ENCODE measurements at places on chromosomes 7 and 10.
A peak's percentile ranks its signal among the peaks of the same experiment; 100 is the strongest.

DNA sequence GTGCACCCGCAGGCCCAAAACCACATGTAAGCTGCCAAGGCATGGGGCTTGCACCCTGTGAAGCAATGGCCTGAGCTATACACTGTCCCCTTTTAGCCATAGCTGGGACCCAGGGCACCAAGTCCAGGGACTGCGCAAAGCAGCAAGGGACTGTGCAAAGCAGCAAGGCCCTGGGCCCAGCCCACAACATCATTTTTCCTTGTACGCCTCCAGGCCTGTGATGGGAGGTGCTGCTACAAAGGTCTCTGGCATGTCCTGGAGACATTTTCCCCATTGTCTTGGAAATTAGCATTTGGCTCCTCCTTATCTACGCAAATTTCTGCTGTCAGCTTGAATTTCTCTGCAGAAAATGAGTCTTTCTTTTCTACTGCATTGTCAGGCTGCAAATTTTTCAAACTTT, 24.8 kb downstream of the ARHGAP19 start:
- DNase-seq, result no peak

DNA sequence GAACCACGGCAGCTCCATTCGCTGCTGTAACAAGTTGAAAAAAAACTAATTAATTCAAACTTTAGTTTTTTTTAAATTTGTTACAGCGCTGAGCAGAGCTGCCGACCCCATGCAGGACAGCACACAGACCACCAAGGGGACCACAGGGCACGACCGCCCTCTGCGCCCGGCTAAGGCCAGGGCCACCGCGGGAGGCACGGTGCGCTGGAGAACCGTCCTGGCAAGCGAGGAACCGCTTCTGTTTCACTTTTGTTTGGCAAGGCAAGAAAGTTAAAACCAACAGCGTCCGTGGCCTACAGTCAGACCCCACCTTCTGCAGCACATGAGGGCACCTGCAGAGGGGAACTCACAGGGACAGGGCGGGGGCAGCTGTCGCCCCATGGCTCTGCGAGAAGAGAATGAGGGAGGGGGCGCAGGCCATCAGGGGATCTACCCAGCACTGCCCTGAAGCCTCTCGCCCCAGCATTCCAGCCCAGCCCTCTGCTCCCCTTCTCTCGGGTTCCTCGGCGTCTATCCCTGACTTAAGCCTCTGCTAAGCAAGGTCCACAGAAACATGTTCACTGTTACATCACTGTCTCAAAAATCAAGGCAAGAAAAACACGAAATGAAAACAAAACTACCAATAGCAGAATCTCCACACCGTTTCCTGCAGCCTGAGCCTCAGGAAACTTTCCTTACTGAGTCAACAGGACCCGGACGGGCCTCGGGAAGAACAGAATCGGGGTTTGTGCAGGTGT, 204.4 kb downstream of the DIP2C start:
- peak; percentile 19 for DNase-seq

DNA sequence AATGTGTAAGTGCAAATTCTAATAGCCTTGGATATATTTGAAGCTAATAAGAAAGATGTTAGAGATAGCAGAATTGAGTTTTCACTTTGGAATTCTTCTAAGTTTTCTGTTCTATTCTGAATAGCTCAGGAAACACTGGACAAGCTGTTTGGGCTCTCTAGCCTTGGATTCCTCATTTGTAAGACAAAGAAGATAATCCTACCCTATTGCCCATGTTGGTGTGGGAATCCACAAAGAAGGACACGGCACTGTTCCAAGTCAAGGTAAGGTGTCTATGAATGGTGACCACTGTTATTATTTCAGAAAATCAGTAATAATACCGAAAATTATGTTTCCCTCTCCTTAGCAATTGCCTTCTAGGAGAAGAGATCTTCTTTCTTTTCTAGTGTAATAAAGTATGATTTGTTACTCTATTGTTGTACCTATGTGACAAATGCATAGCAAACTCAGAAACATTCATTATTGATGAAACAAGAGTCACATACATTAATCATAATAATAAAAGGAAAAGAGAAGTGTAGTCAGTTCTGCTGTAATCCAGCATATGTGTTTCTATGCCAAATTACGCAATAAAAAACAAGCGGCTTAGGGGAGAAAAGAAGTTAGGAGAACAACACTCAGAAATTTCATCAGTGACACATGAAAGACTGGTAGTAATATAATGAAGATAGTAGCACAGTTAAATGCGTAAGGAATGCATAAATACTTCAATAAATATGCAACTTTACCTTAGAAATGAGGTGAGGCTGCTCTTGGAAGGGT, 1012.3 kb upstream of the PHF14 start:
- DNase-seq, result no peak

DNA sequence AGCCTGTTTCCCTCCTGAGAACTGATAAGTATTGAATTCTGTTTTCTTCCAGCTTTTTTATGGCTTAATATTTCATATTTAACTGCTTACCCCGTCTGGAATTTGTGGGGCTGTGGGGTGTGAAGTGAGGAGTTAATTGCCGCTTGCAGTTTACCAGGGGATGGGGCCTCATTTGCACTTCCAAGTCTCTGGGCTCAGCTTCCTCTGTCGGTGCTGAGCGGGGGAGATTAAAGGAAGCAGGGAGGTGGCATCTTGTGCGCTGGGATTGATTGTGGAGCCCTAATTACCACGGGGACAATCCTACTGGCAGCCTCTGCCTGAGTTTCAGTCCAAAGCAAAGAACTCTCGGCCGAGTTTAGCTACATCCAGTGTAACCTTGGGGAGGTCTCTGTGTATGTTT, 33.4 kb downstream of the ELFN1 start:
- DNase-seq, result no peak

GRCh38 chr7:113289140-113289740, 170.9 kb upstream of the SMIM30 start:
- no peak for DNase-seq

DNA sequence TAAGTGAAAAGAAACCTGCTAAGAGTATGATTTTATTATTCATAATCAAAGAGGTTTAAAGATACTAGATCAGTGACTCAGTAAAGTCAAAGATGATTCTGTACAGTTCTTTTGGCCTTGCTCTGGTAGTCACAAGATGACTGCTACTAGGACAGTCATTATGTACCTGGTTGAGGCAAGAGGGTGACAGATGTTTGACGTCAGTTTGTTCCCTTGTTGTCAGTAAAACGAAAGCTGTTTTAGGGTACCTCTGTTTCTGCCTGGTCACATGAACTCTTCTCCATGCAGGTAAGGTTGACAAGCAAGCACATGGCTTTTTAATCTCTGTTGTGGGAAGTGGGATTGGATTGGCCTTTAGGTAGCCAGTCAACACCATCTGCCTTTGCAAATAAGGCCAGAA, 308.0 kb downstream of the EXOC4 start:
- no peak for DNase-seq

DNA sequence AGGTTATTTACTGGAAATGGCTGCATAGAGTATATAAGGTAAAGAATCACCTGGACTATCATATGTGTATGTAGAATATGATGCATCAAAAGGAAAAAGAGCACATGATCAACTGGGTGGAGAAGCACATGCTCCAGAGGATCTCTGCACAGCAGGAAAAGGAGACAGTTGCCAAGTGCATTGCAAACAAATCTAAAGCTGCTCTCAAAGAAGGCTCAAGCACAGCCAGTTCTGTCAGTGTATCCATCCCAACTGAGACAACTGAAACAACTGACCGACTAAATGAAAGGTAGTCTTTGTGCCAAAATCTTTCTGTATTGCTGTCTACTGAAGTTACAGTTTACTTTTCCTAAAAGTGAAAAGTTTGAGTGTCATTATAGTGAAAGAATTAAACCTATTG, 83.2 kb upstream of the SGCE start:
- no peak for DNase-seq

- DNase-seq, result no peak
Observed at GRCh38 chr7:36708767-36709166, 15.5 kb downstream of the AOAH start.

All from stimulated activated naive CD8-positive, alpha-beta T cell treated with anti-CD3 and anti-CD28 coated beads, Interleukin-15, Interleukin-2, amounts not matched to agents 100 U/mL and 50 U/mL, for 24 hours (primary cell).